ENCODE measurements at places on chromosomes 4 and X. TPM values are rescaled to one million over a fixed set of nuclear protein-coding genes. Genes with fewer than 3 reads are reported as not detected.

Gene PDE6B
- total RNA-seq = not detected

Gene ZNF275
- total RNA-seq = 10.1 TPM

Gene LPAR4
- total RNA-seq = 0.29 TPM

Gene SPANXN1
- not detected for total RNA-seq

Gene PARM1
- 12.9 TPM for total RNA-seq

Gene HTN1
- total RNA-seq = not detected

Gene KCNE5
- 1.3 TPM for total RNA-seq

Gene CRLF2
- not detected for total RNA-seq

Gene TEX13B
- total RNA-seq = not detected

Gene SLC34A2
- not detected for total RNA-seq

All from placental pericyte (primary cell).